A549 treated with ZK216348 at 1 μM for 4 hours (cell line): ENCODE measurements at places on chromosomes 6 and 20. TPM values are rescaled to one million over a fixed set of nuclear protein-coding genes. Genes with fewer than 3 reads are reported as not detected.

ISM1 gene
- total RNA-seq, result 0.12 to 0.39 TPM (median 0.20 TPM) in 5 replicates

AGPAT1 gene
- total RNA-seq, result 29.1 to 41.4 TPM (median 40.8 TPM) in 5 replicates

CDH22 gene
- total RNA-seq, result 0.07 to 0.09 TPM in 2 of 5 replicates, not detected in the others

VGLL2 gene
- not detected in 5 replicates for total RNA-seq

SMIM13 gene
- 12.6 to 18.9 TPM (median 15.4 TPM) in 5 replicates for total RNA-seq
